ENCODE measurements at places on chromosomes 6 and 20. TPM values are rescaled to one million over a fixed set of nuclear protein-coding genes. Genes with fewer than 3 reads are reported as not detected.

- peak; percentile 70 for DNase-seq
These were observed 118.4 kb upstream of the SLC2A12 start for GRCh38 chr6:134170844-134171243.

DNA sequence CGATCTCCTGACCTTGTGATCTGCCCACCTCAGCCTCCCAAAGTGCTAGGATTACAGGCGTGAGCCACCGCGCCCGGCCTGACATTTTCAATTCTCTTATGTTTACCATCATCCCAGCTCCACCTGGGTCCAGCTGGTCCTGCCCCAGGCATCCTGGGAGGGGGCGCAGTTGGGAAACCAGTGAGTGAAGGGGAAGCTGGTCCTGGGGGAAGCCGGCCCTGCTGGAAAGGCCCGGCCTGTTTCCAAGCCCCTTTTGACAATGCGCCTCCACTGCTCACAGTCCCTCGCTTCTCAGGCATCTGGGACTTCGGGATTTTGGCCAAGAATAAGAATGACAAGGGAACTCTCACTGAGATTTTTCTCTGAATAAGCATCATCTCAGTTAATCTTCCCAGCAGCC is 14.2 kb downstream of the SLC13A3 start:
- DNase-seq: no peak

DNA sequence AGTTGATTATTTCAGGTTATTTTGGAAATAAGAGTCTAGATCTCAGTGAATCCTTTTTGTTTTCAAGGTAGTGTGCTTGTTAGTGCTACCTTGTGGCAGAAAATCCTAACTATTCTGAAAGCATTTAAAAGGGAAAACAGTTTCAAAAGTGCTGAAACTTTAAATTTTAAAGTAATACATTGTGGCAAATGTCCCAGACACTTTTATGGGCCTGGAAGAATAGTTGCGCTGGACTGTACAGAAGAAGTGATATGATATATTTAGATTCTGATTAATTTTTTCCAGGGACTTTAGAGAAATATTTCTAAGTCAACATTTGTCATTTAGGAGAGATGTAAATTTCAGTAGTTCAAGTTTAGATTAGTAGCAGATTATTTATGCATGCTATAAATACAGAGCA is 96.7 kb upstream of the BMP5 start:
- DNase-seq: no peak

- no peak for DNase-seq
These were observed 20.4 kb upstream of the DTNBP1 start for GRCh38 chr6:15682965-15683822.

DNA sequence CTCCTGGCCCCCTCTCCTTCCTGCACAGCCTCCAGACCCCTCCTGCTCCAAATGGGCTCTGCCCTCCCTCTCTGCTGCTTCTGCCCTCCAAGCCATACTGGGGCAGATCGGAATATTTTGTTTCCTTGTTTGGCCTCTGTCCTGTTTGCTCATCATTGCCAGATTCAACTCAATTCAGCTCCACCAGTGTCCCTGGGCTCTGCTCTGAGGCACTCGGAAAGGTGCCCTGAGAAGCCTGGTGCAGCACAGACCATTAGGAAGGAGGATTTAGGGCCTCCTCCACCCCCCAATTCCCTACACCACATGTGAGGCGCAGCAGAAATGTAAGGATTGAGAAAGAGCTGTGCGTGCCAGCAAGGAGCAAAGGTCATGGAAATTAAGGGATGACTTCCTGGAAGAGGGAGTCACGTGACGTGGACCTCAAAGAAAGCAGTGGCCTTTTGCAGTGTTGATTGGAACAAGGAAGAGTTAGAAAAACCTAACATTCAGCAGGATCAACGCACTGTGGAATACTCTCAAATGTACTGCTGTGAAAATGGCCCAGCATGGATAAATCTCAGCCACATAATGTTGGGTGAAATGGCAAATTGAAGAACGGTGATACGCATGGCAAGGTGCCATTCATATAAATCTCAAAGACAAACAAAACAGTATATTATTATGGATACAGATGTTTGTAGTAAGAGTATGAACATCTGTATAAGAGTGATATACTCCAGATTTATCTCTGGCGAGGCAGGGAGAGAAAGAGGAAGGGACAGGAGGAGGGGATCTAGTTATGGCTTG is 229.5 kb upstream of the RNF24 start:
- no peak for DNase-seq

GRCh38 chr20:55333798-55334197 is 671.5 kb downstream of the CBLN4 start:
- DNase-seq: no peak

DNA sequence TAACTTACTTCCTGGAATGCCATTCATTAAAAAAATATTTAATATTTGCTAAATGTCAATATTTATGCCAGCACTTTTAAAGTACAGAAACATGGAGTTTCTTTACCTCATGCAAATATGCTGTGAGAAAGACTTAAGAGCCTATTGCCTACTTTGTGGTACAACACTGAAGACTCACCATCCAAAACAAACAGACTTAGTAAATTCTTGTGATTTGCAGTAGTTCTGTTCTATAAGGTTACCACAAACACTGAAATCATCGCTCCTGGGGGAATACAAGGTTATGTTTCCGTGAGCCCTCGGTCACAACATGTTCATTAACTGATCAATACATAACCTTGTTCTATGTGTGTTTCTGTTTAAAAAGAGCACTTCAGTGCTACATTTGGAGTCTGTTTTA is 78.3 kb downstream of the ATG5 start:
- DNase-seq: no peak

- no peak for DNase-seq
These were observed 5.3 kb upstream of the ZNF184 start for GRCh38 chr6:27478141-27478705.

DNA sequence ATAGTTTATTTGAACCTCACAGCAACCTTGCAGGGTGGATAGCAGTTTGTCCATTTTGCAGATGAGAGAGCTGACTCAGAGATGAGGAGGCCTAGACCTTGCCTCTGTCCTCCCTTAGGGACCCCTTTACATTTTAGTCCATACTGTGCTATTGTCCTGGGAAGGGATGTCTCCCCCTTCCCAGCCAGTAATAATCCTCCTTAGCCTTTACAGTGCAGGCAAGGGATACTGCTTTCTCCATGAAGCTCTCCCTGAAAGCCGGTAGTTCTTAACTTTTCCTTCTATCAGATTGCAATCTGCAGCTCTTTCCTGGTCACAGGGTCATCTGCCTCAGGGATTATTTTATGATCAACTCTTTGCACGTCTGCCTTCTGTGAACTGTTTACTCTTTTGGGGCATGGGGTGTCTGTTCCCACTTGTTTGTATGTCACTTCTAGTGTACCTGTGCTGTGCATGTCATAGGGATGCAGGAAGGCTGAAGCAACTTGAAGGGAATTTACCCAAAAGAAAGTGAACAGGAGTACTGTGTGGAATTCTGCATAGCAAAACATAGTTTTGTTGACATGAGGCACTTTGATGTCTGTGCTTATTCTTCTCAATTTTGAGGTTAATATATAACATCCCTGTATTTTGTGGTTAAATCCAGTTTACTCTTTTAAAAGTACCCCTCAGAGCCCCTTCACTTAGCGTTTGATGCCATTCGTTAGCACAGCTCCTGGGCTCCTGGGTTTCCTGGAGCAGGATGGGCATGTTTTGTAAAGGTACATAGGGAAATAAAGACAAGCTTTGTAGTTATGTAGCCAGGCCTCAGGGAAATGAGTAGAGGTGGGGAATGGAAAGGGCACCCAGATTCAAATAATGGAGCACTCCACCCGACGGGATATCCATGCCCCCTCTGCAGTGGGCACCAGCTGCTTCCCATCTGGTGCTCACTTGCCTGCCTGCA is 38.1 kb downstream of the DHX35 start:
- DNase-seq: no peak

- DNase-seq: no peak
These were observed 107.8 kb downstream of the COL19A1 start for GRCh38 chr6:69974193-69974592.

DNA sequence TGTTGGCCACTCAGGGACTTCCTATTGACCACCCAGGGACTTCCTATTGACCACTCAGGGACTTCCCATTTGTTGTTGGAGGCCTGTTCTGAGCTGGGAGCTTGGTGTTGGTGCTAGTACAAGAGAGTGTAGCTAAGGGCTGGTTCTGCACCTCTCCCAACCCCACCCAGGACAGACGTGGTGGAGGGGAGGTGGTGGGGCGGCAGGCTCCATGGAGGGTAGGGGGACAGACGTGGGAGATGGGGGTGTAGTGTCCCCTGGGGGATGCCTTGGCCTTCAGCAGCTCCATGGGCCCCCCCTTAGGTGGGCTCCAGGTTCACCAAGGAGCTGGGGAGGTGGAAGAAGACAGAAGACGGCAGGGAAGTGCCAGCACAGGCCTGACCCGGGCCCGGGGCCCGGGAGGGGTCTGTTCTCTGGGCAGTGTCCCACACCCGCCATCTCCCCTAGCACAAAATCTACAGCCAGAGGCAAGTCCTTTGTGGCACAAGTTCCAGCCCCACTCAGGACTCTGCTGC is 33.9 kb downstream of the CHRNA4 start:
- DNase-seq: no peak

GRCh38 chr6:142359271-142359960 is 57.6 kb downstream of the ADGRG6 start:
- no peak for DNase-seq

- no peak for DNase-seq
These were observed 56.3 kb downstream of the TSHZ2 start for GRCh38 chr20:53028337-53029007.

GRCh38 chr6:87840324-87840723 is 138.3 kb upstream of the AKIRIN2 start:
- no peak for DNase-seq

GRCh38 chr6:4981761-4982160 is 22.1 kb downstream of the RPP40 start:
- no peak for DNase-seq

DNA sequence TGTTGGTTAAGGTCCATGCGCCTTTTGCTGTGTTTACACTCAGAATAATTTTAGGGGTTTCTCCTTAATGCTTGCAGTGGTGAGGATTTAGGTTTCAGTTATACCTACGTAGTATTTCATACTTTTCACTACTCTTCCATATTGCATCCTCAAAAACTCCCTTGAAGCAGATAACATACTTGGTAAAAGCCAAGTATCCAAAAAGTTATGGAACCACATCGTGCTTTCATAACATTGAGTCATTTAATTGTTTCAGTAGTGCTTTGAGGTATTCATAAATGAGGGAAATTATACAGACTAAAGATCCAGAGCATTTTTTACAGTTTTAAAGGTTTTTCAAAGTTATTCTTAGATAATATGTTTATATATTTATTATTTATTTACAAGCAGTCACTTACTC is 4.0 kb upstream of the ATXN1 start:
- no peak for DNase-seq

CCN2 gene
- total RNA-seq: 75.5 TPM

HLA-G gene
- total RNA-seq: not detected

GJA1 gene
- 16.9 TPM for total RNA-seq

All from sigmoid colon (tissue), 7 donors.